Cerebellar nuclear complex (tissue), 1 donor: ENCODE measurements at places on chromosomes 3 and 15.

DNA sequence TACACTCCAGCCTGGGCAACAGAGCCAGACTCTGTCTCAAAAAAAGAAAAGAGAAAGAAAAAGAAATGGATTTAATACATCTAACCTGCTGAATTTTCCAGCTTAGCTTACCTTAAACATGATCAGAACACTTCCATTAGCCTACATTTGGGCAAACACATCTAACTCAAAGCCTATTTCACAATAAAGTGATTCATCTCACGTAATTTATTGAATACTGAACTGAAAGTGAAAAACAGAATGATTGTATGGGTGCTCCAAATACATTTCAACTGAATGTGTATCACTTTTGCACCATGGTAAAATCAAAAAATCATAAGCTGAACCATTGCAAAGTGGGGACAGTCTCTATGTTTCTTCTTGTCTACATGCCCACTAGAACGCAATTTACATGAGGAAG is 9.0 kb downstream of the PIK3R4 start:
- no peak for DNase-seq

GRCh38 chr3:150790629-150791028 is 27.7 kb upstream of the SIAH2 start:
- DNase-seq = no peak

DNA sequence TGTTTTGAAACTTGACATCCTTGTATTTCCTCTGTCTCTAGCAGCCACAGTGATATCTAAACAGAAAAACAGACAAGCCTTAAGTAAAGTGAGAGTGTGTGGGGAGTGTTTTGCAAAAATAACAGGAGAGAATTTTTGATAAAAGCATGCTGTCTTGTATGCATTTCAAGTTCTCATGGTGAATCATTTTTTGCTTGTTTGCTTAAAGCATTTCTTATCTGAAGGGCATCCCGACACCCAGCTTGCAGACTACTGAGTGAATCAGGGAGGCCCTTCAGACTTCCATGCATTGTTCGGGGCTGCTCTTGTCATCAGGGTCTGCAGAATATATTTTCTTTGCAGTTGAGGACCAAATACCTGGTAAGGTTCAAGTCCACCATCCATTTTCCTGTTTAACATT is 8.5 kb downstream of the CGNL1 start:
- DNase-seq = no peak

GRCh38 chr3:24287755-24288450 is 206.7 kb downstream of the THRB start:
- DNase-seq = no peak

DNA sequence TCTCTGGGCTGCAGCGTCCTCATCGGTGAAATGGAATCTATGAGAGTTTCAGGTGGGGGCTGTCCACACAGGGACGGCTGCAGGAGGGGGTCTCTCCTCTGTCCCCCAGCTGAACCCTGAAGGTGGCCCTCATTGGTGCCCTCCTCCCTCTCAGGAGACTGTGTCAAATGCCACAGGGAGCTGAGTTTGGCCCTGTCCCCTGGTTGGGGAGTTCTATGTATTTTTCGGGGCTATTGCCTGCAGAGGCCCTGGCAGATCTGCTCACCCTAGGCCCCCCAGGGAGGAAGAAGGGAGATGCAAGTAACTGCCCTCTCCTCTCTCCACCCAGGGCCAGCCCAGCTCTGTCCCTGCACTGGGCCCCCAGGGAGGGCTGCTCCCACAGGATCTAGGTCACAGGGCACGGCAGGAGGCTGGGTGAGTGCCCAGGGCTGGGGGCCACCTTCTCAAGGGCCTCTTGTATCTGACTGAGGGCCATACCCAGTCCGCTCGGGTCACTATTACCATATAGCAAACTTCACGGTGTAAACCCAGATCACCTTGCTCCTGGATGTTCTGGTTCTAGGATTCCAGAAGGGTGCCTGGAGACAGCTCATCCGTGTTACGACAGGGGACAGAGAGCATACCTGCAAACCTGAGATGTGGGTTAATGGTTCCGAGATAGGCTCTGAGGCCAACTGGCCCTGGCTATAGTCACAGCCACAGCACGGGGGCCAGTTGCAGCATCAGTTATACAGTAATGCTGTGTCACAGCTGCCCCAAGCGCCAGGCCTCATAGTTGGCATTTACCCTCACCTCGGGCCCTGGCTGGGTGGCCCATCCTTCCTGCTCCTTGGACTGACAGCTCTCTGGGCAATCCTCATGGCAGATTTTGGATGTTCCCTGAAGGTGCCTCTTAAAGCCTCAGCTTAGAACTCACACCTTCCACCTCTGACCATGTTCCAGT is 102.4 kb upstream of the PRR23E start:
- no peak for DNase-seq

- DNase-seq = no peak
These were observed 1.4 kb downstream of the PGPEP1L start for GRCh38 chr15:99006146-99006545.

DNA sequence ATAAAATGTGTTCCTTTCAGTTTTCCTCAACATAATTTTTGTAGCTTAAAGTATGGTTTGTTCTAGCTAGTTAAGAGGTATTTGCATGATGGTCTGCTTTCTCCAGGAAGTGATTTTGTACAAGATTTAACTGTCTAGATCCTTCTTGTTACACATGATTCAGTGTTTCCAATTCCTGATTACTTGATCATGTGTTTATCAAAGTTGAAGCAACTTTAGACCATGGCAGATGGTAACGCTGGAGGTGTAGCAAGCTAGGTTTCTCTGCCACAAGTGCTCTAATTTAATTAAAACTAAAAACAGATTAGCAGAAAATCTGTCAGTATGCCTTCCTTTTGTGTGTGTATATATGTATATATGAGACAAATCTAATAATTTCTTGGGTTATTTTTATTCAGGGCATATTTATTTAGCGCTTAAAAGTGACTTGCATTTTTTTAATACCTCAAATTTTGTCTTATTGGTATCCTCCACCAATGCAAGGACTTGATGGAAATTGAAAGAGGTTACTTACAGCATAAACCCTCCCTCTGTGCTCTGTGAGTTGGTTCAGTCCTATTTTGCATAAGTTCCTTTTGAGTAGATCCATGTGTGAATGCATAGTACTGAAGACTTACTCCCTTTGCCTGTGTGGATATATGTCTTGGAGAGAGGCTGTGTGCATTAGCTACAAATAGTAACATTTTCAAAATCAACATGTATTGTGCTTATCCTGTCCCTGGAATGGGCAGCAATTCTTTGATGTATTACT is 157.3 kb upstream of the CGNL1 start:
- no peak for DNase-seq

GRCh38 chr3:190739641-190740185 is 122.8 kb downstream of the GMNC start:
- DNase-seq = no peak

DNA sequence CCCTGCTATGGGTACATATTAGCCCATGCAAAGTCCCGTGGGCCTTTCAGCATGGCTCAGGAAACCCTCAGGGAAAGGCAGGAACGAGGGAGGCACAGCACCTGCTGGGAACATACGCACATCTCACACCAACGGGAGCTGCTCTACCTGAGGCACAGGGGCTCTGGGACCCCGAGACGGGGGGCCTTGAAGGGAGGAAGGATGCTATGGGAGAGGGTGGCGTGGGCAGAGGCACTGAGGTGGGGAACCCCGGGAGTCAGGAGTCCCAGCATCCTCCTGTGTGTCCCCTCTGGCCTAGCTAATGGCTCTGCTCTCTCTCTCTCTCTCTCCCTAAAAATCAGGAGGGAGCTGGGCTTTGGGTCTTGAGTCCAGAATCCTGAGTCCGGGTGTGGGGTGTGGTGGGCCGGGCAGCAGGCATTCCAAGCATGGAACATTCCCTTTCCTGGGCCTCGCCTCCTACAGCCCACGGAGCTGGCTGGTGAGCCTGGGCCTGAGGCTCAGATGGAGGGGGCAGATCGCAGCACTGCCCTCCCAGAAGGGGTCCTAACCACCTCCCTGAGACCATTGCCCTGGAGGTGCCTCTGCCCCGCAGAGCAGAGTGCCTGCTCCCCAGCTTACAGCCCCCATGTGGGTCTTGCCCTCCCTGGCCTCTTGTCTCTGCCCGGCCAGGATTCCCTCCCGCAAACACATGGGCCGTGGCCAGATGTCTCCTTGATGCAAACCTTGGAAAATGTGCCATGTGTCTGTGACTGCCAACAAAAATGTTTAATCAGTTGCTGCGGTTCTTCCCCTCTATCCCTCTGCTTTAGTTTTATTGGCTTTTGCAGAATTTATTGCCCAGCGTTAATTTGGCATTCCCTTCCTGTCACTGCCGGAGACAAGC is 101.6 kb downstream of the TMEM266 start:
- DNase-seq = no peak

DNA sequence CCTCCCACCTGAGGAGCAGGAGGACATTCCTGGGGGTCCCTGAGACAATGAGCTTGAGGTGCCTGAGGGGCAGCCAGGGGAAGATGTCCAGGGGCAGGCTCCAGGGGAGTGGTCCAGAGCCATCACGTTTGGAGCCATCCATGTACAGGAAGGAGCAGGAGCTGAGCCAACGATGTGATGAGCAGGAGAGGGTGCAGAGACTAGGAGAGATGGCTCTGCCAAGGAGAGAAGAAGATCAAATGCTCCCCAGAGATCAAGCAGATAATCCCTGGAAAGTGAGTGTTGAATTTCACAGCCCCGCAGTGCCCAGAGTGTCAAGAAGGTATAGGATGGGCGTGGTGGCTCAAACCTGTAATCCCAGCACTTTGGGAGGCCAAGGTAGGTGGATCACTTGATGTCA is 97.8 kb upstream of the HERC1 start:
- DNase-seq = no peak

DNA sequence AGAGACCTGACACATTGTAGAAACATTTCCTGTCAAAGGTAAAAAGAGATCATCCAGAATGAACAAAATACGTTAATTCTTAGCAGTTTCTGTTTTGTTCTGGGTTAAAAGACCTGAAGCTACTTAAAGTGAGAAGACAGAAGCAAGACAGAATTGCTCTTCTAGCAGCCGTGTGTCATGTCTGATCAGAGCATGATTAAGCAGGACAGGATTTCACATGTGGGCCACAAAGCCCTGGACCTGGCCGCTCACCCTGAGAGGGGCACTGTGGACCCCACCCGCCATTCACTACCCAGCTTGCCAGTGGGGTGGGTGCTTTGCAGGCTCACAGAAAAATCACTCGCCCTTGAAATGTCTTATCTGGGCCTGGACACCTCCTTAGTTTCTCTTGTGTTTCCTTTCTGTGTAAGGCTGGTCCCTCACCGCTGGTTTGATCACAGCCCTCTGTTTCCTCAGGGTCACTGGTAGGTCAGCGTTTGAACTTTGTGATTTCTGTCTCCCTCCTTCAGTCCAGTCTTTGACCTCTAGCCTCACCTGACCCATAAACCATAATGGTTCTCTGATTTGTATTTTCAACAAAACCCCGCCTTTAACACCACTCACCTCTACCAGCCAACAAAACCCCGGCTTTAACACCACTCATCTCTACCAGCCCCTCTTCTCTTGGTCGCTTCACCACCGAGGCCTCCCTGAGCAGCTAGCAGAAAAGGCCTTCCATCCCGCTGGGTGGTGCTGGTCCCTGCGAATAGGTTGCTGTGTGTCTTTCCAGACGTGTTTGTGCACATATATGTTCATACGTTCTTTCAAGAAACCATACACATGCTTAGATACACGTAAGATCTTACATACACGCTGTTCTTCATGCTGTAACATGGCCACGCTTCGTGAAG is 185.0 kb downstream of the OR4M2 start:
- DNase-seq = no peak

DNA sequence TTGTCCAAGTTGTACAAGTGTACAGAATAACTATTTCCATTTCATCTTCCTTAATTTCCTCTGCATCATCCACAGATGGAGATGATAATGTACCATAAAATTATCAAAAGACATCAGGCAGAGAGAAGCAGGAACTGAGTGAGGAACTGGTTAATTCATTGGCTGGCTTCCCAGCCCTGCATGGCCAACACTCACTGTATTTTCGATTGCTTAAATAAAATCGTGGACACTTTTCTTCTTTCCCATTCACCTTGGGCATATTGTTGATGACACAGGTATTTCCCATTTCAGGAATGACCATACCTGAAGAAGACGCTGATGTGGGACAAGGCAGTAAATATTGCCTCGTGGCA is 144.2 kb upstream of the ABHD17C start:
- DNase-seq = no peak

- DNase-seq = no peak
These were observed 86.1 kb upstream of the PSMD6 start for GRCh38 chr3:64109438-64109837.

GRCh38 chr3:16370872-16371740 is 106.1 kb downstream of the OXNAD1 start:
- DNase-seq = no peak

- no peak for DNase-seq
These were observed 1.4 kb upstream of the CHMP2B start for GRCh38 chr3:87225659-87226058.

GRCh38 chr3:52176180-52176752 is 21.7 kb upstream of the ALAS1 start:
- DNase-seq = no peak

- DNase-seq = no peak
These were observed 814 bp upstream of the TEX264 start for GRCh38 chr3:51670053-51670822.

DNA sequence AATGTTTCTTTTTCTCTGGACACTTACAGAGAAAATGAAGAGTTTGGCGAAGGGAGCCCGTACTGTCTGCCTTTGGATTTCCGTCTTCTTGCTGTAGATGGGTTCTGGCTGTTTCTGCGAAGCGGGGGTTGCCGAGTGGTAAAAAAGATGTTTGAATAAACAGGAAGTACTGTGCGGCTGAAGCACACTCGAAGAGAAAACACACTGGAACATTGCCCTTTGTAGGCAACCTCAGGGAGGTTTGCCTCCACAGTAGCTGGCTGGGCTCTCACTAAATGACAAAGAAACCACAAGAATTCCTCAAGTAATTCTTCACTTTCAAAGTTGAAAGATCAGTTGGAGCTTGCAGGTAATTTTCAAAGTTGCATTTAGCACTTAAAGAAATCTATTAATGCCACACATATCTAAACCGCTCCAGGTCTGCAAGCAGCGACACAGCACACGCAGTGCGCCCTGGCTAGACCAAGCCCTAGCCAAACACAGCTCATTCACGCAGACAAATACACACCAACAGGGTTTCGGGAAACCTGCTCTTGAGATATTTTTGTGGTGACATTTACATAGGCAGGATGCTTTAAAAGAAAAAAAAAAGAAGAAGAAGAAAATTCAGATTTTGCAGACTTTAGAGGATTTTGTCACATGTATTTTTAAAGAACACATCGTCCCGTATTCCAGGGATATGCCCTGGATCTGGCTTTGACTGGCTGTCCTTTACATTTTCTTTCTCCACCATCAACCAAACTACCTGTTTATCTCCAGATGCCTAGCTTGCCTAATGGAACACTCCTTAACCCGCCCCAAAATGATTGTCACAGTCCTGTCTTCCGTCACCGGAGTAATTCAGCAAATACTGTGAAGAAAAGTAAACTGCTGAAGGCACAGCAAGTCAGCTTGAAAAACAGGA is 452.8 kb downstream of the FOXP1 start:
- no peak for DNase-seq

- DNase-seq = no peak
These were observed 4.2 kb upstream of the WNT5A start for GRCh38 chr3:55491296-55491816.

- DNase-seq = no peak
These were observed 24.9 kb upstream of the ATP2B2 start for GRCh38 chr3:10530241-10530640.
